ENCODE measurements at places on chromosomes 5 and 9.

DNA sequence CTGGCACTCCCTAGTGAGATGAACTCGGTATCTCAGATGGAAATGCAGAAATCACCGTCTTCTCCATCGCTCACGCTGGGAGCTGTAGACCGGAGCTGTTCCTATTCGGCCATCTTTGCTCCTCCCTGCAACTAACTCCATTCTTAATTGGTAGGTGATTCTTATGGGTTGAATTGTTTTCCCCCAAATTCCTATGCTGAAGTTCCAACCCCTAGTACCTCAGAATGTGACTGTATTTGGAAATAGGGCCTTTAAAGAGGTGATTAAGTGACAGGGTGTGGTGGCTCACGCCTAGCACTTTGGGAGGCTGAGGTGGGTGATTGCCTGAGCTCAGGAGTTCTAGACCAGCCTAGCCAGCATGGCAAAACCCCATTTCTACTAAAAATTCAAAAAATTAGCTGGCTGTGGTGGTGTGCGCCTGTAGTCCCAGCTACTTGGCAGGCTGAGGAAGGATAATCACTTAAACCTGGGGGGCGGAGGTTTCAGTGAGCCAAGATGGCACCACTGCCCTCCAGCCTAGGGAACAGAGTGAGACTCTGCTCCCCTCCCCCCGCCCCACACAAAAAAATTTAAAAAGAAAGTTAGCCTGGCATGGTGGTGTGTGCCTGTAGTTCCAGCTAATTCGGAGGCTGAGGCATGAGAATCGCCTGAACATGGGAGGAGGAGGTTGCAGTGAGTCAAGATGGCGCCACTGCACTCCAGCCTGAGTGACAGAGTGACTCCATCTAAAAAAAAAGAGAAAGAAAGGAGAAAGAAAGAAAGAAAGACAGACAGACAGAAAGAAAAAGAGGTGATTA, 25.2 kb upstream of the FOCAD start:
- no peak for DNase-seq

DNA sequence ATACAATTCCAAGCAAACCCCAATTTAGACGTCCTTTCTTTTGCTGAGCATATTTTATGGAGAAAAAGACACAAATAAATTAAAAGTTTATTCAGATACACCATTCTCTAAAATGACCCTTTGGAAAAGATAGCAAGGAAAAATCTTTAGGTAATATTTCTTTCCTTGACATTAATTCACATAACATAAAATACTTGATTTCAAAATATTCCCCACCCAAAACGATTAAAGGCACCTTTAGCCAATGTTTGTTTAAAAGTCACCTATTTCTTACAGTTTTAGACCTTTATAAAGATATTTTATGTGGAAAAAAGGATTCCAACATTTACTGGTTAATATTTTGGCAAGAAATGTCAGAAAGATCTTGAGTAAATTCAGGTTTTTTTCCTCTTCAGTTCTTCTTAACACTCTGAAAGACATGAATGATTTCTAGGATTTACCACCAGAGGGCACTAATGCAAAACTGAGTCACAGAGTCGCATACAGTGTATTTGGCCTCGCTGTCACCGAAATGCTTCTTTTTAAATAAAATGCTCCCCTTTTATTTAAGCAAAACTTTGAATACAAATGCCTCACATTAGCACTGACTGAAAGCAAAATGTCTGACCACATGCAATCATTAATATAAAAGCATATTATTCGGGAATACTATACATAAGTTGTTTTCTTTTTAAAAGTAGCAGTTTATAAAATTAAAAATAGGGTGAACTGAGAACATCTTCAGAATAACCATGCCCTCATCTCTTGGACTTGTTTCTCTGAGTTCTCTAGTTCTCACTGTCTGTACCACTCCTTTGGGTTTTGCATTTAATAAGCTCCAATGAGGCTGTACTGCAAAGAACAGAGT, 122.5 kb downstream of the SLC1A3 start:
- DNase-seq, result no peak

DNA sequence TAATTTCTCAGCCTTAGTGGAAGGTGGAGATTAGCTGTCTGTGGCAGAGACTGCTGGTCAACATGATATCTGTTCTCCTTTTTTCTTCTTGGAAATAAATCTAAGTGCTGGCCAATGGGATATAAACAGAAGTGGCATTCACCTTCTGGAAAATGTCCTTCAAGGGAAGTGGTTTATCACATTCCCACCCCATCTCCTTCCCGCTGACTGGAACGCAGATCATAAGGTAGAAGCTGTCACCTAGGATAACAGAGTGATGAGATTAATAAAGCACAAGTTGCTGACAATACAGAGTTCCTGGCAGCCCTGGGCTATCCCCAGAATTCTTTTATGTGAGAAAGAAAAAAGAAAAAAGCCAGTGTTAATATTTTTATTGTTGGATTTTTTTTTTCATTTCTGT, 109.7 kb upstream of the OSMR start:
- no peak for DNase-seq

DNA sequence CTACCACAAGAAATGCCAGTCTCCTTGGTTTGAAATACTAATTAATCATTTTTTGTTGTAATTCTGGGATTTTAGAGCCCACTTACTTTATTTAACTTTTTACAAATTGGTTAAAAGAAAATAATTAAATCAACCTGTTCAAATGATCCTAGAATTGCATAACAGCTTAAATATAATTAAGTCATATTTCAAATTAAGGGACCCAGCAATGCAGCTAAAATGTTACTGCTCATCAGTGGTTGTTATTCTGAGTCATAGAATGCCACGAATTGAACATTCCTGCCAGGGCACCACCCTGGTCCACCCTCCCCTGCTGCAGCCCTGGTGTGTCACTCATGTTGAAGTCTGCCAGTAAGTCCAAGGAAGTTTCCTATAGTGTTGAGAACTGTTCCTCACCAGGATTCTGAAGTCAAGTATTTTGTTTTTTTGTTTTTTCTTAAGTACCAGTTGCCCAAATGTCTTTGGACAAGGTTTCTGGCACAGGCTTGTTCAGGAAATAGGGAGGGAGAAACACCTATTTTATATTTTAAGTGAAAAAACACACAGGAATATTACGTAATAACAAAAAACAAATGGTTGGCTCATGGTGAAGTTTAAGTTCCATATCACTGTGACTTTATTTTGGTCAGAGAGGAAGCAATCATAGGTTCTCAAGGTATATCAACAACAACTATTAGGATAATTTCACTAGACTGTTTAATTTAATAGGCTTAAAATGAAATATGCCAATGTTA, 4.3 kb upstream of the ITGA1 start:
- DNase-seq, result no peak

- DNase-seq, result no peak
Observed at GRCh38 chr5:169521366-169521983, 62.1 kb upstream of the SPDL1 start.

GRCh38 chr5:132656774-132657355, 1.1 kb upstream of the IL13 start:
- DNase-seq, result no peak

GRCh38 chr9:100724886-100725285, 147.0 kb downstream of the CAVIN4 start:
- no peak for DNase-seq

DNA sequence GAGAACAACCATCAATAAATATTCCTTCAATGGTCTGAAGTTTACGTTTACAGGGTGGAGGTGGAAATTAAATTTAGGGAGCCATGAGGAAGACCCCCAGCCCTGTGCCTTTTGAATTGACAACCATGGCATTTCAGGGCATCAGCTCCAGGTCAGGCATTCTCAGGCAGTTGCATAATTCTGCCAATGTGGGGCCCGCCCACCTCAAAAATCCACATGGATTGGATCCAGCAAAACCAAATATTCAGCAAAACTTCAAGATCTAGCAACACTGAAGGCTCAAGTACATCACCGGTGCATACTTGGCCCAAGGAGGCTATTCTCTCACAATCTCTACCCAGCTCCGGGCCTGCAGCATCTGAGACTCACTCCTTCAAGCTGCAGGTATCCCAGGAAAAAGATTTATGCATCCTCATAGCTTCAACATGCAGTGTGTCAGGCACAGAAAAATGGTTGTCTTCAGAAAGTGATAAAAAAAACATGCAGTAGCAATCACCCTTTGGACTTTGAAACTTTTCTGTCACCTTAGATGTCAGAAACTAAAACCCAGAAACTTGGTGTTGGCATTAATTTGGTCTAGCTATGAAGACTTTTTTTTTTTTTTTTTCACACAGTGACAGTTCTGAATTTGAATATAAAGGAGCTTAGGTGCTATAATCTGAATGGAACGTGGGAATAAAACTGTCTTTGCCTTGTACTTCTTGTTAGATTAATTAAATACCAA, 21.4 kb upstream of the ANXA2R start:
- DNase-seq, result no peak

DNA sequence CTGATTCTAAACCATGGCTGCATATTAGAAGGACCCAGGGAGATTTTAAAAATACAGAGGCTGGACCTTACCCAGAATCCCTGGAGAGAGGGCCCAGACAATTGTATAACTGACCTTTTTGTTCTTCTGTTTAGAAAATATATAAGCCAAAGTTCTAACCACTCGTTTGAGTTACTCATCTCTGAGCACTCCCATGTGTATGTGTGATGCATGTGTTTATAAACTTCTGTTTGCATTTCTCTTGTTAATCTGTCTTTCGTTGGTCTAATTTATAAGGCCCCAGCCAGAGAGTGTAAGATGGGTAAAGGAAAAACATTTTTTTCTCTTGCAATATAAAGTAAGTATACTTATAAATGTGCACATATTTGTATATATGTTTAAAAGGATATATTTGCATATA, 443.9 kb downstream of the ZNF608 start:
- no peak for DNase-seq

- DNase-seq, result no peak
Observed at GRCh38 chr9:137705906-137706305, 87.1 kb downstream of the EHMT1 start.

- no peak for DNase-seq
Observed at GRCh38 chr9:108759835-108760234, 96.0 kb downstream of the ACTL7B start.
